Diencephalon (tissue), 1 donor: ENCODE measurements at places on chromosomes 6 and 20. TPM values are rescaled to one million over a fixed set of nuclear protein-coding genes. Genes with fewer than 3 reads are reported as not detected.

PERP gene
- total RNA-seq = 1.2 TPM

SIRT5 gene
- total RNA-seq = 22.4 TPM

RIN2 gene
- 27.9 TPM for total RNA-seq

PLCB4 gene
- 41.1 TPM for total RNA-seq

ZBP1 gene
- not detected for total RNA-seq

MTFR2 gene
- total RNA-seq = 0.92 TPM

AIF1 gene
- total RNA-seq = 22.6 TPM

MUC22 gene
- total RNA-seq = not detected

BCAS1 gene
- 11.8 TPM for total RNA-seq

SAMD3 gene
- 19.4 TPM for total RNA-seq

C4A gene
- total RNA-seq = 45.9 TPM

KIF6 gene
- total RNA-seq = 6.7 TPM

GPX5 gene
- total RNA-seq = not detected

DYNLT1 gene
- total RNA-seq = 90.0 TPM

MCUR1 gene
- 30.2 TPM for total RNA-seq

DLL1 gene
- total RNA-seq = 11.3 TPM

MYLK4 gene
- 1.2 TPM for total RNA-seq

IMPG1 gene
- total RNA-seq = not detected

HDGFL1 gene
- total RNA-seq = not detected

PSMA7 gene
- total RNA-seq = 116 TPM

RHAG gene
- total RNA-seq = 0.92 TPM

ANKEF1 gene
- total RNA-seq = 5.5 TPM

SDCBP2 gene
- 10.4 TPM for total RNA-seq

STMND1 gene
- 0.92 TPM for total RNA-seq

VWA7 gene
- total RNA-seq = 0.69 TPM

METTL24 gene
- 2.8 TPM for total RNA-seq

ARMC12 gene
- not detected for total RNA-seq

CTAGE9 gene
- total RNA-seq = not detected

RBBP8NL gene
- not detected for total RNA-seq

COL21A1 gene
- total RNA-seq = 5.8 TPM

CALHM6 gene
- 8.5 TPM for total RNA-seq

OR2H1 gene
- total RNA-seq = not detected

RIPPLY2 gene
- 7.8 TPM for total RNA-seq

SSTR4 gene
- 2.1 TPM for total RNA-seq

KIF25 gene
- not detected for total RNA-seq

BPIFA1 gene
- total RNA-seq = not detected

GPLD1 gene
- 21.2 TPM for total RNA-seq

TXLNB gene
- 1.2 TPM for total RNA-seq

SLC22A2 gene
- 0.46 TPM for total RNA-seq

DEFB124 gene
- total RNA-seq = not detected

PRKN gene
- 10.8 TPM for total RNA-seq

ZC3H12D gene
- total RNA-seq = 0.92 TPM

LY6G6D gene
- total RNA-seq = not detected

RSPH9 gene
- 6.0 TPM for total RNA-seq

GSTA3 gene
- total RNA-seq = 0.69 TPM

OGFRL1 gene
- total RNA-seq = 63.9 TPM
